OCI-LY7 (cell line): ENCODE measurements at places on chromosomes 11 and 22.

DNA sequence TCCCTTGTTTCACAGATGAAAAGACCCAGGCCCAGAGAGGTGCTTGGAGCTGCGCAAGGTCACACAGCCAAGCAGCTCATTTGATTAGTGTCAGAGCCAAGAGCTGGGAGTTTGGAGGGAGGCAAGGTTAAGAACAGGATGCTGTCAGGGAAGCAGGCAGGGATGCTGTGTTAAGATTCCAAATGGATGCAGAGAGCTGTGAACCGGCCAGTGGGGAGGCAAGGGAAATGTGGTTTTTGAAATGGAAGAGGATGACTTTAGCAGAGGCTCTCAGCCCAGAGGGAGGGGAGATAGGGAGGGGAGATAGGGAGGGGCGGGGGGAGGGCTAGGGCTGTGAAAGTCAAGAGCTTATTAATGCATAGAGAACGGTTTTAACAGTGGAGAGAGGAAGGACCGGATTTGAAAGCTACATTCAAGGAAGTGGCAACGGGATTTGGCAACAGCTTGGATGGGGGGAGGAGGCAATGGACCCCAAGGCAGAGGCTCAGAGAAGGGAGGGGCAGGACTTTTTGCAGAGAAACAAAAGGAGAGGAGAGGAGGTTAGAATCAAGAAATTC is 13.0 kb downstream of the RTN4RL2 start:
- no peak for DNase-seq

- DNase-seq, result no peak
Measured at GRCh38 chr22:29917052-29917902, 34.3 kb downstream of the MTMR3 start.

DNA sequence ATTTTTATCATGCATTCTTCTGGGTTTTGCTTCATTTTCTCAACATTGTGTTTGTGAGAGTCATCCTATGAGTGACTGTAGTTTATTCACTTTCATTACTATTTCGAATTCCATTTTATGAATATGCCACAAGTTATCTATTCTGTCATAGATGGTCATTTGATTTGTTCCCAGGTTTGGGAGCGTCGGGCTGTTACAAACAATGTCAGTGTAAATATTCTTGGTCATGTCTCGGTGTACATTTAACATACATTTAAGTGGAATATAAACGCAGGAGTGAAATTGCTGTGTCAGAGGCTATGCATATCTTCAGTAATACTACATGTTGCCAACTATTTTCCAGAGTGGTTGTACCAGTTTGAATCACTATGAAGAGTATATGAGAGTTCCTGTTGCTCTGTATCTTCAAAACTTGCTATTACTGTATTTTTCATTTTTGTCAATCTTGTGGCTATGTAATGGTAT is 2.4 kb downstream of the TRIM44 start:
- DNase-seq, result no peak

- DNase-seq, result peak; percentile 37
Measured at GRCh38 chr11:94325681-94326080, 21.3 kb downstream of the IZUMO1R start.

- no peak for DNase-seq
Measured at GRCh38 chr11:32479291-32479690, 44.0 kb upstream of the WT1 start.

DNA sequence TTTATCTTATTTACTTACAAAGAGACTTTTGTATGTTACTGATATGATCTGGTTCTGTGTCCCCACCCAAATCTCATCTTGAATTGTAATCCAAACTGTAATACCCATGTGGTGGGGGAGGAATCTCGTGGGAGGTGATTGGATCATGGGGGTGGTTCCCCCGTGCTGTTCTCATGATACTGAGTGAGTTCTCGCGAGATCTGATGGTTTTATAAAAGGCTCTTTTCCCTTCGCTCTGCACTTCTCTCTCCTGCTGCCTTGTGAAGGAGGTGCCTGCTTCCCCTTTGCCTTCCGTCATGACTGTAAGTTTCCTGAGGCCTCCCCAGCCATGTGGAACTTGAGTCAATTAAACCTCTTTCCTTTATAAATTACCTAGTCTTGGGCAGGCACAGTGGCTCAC is 42.4 kb upstream of the WNT7B start:
- DNase-seq, result no peak

GRCh38 chr11:69516526-69516925 is 35.1 kb downstream of the LINC01488 start:
- no peak for DNase-seq

- no peak for DNase-seq
Measured at GRCh38 chr11:125270711-125271110, 106.2 kb downstream of the PKNOX2 start.

DNA sequence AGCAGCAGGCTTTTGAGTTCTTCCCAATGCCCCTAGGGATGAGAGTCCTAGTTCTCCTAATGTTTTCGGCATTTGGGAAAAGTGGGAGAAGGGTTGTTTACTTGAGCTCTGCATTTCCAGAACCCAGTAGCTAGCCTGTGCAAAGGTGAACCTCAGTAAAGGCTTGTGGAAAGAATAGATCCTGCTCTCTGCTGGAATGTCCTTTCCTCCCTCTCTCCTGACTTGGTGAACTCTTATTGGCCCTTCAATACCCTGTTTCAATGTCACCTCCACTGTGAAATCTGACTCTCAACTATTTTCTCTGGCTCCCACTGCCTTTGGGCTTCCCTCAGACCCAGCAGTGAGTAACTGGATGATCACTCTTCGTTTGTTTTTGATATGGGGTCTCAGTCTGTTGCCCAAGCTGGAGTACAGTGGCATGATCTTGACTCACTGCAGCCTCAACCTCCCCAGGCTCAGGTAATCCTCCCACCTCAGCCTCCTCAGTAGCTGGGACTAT is 2.4 kb upstream of the UVRAG start:
- no peak for DNase-seq

GRCh38 chr22:22141771-22142591 is 102.6 kb upstream of the VPREB1 start:
- no peak for DNase-seq

DNA sequence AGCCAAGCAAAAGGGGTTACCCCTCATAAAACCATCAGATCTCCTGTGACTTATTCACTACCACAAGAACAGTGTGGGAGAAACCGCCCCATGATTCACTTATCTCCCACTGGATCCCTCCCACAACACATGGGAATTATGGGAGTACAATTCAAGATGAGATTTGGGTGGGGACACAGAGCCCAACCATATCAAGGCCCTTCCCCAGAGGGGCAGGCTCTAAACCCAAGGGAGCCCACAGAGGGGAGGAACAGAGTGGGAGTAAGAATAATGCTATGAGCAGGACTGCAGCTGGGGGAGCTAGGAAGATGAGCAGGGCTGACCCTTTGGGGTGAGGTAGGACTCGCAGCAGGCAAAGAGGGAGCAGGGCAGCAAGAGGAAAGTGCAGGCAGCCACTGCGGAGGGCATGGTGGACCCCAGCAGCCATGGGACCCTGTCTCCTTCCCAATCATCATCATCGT is 59.3 kb downstream of the CD82 start:
- DNase-seq, result no peak

GRCh38 chr11:115530752-115531151 is 26.5 kb upstream of the CADM1 start:
- peak; percentile 42 for DNase-seq

DNA sequence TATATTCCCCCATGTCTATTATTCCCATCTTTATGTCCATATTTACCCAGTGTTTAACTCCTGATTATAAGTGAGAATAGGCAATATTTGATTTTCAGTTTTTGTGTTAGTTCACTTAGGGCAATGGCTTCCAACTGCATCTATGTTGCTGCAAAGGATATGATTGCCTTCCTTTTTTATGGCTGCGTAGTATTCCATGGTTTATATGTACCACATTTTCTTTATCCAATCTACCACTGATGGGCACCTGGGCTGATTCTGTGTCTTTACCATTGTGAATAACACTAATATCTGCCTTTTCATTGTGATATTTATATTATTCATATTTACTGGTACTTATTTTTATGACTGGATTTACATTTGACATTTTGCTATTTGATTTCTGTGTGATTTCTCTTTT is 649.6 kb downstream of the NTM start:
- no peak for DNase-seq

DNA sequence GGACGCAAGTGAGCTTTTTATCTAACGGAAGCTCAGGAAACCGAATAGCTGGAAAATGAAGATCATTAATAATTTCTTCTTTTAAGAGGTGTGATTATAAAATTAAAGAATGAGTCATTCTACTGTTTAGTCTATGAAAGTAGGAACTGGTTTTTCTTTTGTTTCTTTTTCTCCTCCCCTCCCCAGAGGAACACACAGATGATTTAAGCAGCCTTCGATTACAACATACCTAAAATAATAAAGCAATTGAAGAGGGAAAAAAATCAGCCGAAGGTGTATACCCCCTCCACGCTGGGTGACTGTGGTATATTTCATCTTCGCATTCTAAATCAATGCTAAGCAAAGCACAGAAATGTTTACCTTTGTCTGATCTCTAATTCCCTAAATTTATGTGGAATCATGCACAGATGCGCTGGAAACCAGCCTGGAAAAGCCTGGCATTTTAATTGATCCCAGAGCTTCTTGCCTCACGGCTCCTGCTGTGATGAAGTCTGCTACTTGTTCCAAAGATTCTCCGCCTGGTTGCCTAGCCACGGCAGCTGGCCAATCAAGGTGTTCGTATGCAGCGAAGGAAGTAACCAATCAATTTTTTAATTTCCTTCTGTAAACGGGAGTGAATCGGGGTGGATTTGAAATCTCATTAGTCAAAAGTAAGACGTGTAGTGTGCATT is 133.9 kb downstream of the FANCF start:
- no peak for DNase-seq

DNA sequence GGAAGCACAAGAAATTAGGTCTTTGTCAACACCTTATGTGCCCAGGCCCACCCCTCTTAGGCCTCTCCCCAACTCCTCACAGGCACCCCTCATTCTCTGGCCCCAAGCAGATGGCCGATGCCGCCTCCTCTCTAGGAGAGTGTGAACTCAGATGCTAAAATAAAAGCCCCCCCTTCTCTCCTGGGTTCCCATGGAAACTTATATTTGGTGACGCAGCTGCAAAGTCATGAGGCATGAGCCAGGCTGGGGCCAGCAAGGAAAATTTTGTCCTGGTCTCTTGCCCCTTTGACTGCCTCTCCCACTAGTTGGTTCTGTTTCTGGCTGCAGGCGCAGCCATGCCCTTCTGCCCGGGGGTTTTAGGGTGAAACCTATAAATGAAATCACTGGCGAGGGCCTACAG is 11.8 kb downstream of the RCOR2 start:
- no peak for DNase-seq

DNA sequence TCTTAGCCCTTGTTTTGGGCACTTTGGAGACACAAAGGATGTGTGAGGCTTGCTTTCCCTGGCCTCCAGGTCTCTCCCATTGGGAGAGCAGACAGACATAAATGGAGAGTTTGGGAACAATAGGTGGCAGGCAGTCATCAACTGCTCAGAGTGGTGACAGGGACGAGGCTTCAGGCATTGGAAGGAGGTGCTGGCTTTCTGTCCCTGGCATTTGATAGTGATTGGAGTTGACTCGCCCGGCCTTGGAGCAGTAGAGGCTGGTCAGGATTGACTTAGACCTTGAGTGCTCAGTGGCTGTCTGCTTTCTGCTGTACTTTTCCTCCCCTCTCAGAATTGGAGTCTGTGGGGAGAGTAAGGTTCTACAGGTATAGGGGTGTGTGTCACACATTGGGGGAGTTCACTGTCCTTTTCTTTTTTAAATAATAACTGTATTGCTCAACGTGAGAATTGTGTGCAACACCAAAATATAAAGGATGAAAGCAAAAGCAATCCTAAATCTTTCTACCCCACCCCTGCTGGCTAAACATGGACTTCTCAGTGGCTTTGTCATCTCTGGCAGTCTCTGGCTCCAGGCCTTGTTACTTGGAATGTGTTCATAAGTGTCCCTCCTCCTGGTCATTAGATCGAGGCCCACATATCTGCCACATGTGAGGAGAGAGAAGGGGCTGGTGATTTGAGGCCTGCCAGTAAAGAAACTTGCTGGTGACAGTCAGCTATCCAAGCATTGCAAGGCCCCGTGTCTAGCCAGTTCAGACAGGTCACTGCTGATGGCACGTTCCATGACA is 21.1 kb downstream of the SHISA8 start:
- no peak for DNase-seq

DNA sequence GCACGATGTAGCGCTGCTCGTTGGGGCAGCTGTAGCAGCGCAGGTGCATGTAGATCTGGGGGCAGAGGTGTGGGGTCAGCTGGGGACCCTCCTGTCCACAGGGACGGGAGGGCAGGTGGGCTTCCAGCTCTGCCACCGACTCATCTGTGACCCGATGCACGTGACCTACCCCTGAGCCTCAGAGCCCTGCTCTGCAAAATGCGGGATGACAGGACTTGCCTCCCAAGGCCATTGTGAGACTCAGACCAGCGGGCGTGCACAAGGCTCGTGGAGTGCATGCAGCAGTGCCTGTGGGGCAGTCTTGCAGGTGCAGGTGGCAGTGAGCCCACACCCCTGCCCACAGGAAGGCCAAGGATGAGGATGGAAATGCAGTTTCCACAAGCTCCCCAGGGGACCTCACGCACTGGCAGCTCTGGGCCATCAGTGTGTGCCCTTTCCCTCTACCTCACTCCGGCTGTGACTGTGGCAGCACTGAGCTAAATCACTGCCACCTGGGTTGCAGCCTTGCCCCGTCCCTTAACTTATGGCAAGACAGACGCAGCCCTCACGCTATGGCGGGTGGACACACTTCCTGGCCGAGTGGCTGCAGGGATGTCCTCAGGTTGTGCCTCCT is 26.7 kb downstream of the TMEM184B start:
- peak; percentile 74 for DNase-seq

DNA sequence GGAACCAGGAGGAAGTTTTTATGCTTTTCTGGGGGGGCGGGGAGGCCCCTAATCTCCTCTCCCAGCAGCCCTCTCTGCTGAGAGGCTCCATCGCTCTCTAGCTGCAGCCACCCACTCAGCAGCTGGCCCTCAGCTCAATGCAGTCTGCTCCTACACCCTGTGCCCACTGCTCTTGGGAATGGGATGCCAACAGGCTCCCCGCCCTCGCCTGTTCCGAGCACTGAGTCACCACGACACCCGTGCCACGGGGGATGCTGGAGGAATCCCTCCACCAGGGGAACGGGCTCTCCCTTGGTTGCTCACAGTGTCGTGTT is 23.5 kb upstream of the SUSD2 start:
- no peak for DNase-seq

DNA sequence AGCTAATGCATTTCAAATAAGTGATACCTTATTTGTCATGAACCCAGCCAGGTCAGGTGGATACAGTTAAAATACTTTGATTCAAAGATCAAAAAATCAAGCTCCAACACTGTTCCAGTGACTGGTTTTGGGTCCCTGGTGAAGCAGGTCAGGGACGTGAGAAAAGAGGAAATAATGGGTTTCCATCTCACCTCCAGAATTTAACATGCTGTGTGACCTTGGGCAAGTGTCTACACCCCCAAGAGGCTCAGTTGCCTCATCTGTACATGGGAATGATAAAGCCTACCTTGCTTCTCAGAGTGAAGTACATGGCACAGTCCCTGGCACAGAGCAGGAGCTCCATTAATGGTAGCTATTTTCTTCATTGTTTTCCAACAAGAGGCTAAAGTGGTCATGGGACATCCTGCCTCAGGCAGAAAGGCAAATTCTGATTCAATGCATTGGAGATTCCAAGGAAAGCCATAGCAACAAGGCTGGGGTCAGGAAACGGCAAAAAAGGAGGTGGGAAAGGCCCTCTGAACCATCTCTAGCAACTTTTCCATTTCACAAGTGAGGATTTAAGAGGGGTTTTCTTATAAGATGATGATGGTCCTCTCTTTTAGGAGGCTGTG is 108.5 kb downstream of the CSNK2A3 start:
- no peak for DNase-seq

GRCh38 chr22:42939451-42939881 is 75.5 kb downstream of the PACSIN2 start:
- no peak for DNase-seq
